SJSA1 (cell line): ENCODE measurements at places on chromosomes 2 and 18. TPM values are rescaled to one million over a fixed set of nuclear protein-coding genes. Genes with fewer than 3 reads are reported as not detected.

GRCh38 chr2:37587817-37588216 is 83.6 kb downstream of the CDC42EP3 start:
- H3K27ac ChIP-seq: no peak overlapping the region
- no peak for DNase-seq
- no peak overlapping the region for H3K4me3 ChIP-seq
- H3K36me3 ChIP-seq: no peaks in the 10 kb centered on the region
- no peaks in the 10 kb centered on the region for H3K27me3 ChIP-seq

GRCh38 chr2:97764559-97765263 is 51.3 kb downstream of the ZAP70 start:
- no peaks in the 10 kb centered on the region for H3K27me3 ChIP-seq
- H3K27ac ChIP-seq: no peak overlapping the region
- H3K36me3 ChIP-seq: peaks cover 39% of the 10 kb centered on the region
- H3K4me3 ChIP-seq: no peak overlapping the region
- no peaks in the 10 kb centered on the region for H3K4me1 ChIP-seq

DNA sequence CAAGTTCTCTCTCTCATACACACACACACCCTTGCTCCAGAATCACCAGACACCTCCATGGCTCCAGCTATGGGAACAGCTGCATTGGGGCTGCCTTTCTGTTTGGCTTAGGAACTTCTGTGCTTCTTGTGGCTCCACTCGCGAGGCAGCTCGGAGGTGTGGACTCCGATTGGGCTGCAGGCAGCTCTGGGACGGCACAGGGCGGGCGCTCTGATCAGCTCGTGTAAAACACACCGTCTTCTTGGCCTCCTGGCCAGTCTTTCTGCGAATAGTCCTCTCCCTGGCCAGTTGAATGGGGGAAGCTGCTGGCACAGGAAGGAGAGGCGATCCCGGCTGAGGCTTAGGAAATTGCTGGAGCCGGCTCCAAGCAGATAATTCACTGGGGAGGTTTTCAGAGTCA is 22.4 kb downstream of the FOSL2 start:
- no peak overlapping the region for H3K4me3 ChIP-seq
- H3K27ac ChIP-seq: no peak overlapping the region
- H3K36me3 ChIP-seq: peaks cover 76% of the 10 kb centered on the region
- DNase-seq: no peak
- H3K4me1 ChIP-seq: peaks cover 1% of the 10 kb centered on the region
- H3K27me3 ChIP-seq: no peaks in the 10 kb centered on the region

The C2orf15 gene
- total RNA-seq: not detected in 2 replicates

GRCh38 chr2:34719206-34719605 is 1120.1 kb upstream of the FAM98A start:
- no peak overlapping the region for H3K27ac ChIP-seq
- no peak overlapping the region for H3K4me3 ChIP-seq
- no peaks in the 10 kb centered on the region for H3K36me3 ChIP-seq
- no peaks in the 10 kb centered on the region for H3K27me3 ChIP-seq
- no peak for DNase-seq

The SATB2 gene
- total RNA-seq: 4.9 and 11.0 TPM in 2 replicates

The ZNG1B gene
- total RNA-seq: 41.6 and 44.9 TPM in 2 replicates

The FRZB gene
- total RNA-seq: 0.03 TPM in 1 of 2 replicates, not detected in the other

GRCh38 chr2:143553261-143553660 is 424.0 kb downstream of the ARHGAP15 start:
- no peaks in the 10 kb centered on the region for H3K36me3 ChIP-seq
- 0 out of 2 replicates have a peak, but pooled peaks cover 7% of the 10 kb centered on the region for H3K4me1 ChIP-seq
- no peaks in the 10 kb centered on the region for H3K27me3 ChIP-seq
- H3K4me3 ChIP-seq: no peak overlapping the region
- DNase-seq: no peak
- no peak overlapping the region for H3K27ac ChIP-seq

The ALPG gene
- total RNA-seq: 0.03 TPM in 1 of 2 replicates, not detected in the other
